Neural crest cell (in vitro differentiated cells): ENCODE measurements at places on chromosomes 3 and 15.
A peak's percentile ranks its signal among the peaks of the same experiment; 100 is the strongest.

- peak; percentile 23 for DNase-seq
Observed at GRCh38 chr3:130894130-130894985, 474 bp downstream of the ATP2C1 start.

DNA sequence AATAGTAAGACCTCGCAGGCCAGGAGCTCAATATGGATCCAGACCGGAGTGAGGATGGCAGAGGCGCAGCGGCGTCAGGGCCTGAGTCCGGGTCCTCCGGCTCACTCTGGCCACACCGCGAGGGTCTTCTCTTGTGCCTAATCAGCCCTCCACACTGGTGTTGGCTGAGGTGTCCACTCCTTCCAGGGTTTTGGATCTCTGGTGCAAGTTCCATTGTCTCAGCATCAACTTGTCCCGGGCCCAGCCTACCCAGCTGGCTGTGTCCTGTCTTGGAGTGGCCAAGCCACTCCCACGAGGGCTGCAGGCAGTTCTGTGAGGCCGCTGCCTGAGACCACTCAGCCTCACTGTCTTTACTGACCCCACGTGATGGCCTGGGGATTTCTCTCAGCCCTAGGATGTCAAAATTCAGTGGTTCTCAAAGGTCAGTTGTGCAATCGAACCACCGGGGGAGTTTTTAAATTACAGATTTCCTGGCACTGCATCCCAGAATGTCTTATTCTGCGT is 12.6 kb upstream of the GOLGA6L7 start:
- no peak for DNase-seq

GRCh38 chr15:73922186-73923151 is 3.8 kb upstream of the LOXL1 start:
- DNase-seq: no peak

DNA sequence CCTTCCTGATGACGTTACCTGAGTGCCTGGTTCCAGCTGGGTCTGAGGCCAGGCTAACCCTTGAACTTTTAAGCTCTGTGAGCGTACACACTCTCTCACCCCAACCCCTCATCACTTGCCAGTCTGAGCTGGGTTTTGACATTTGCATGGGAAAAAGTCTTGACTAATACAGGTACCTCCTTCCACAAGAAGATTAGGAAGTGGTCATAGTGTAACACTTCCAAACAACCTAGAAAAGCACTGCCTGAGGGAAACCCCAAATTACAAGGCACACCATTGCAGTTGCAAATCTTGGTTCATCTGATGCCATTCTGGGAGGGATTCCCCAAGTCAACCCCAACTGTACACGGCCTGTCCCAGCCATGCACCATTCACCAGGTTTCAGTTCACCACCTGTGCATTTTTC is 499.8 kb downstream of the FOXP1 start:
- DNase-seq: no peak
